NCI-H1417 (cell line): ENCODE measurements at places on chromosomes 1 and 21.

GRCh38 chr1:3733883-3734589 is 18.2 kb upstream of the CCDC27 start:
- no peak for DNase-seq

GRCh38 chr1:169200319-169200718 is 93.8 kb downstream of the ATP1B1 start:
- DNase-seq, result no peak

- no peak for DNase-seq
These were observed 323.3 kb downstream of the PAPPA2 start for GRCh38 chr1:176786274-176786673.

GRCh38 chr1:98267423-98267822 is 346.6 kb upstream of the DPYD start:
- no peak for DNase-seq
